ENCODE measurements at places on chromosomes 4 and X.

- DNase-seq: no peak
Observed at GRCh38 chr4:139908636-139909437, 243.2 kb downstream of the MGST2 start.

- DNase-seq: no peak
Observed at GRCh38 chr4:5447755-5448154, 260.6 kb downstream of the EVC2 start.

DNA sequence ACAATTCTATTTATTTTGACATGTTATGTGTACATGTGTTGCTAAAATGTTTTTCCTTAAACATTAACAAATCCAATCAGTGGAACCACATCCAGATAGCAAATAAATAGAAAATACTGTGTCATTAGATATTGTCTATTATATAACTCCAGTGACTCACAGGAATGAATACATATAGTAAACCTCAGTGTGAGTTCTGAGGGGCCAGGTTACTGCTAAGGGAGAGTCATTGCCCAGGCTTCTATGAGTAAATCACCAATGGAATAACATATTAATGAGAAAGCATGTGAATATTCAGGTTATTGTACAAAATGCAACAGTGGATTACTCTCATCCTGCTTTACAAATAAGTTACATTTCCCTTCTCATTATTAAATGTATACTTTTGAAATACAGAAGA lies 27.2 kb downstream of the TACR3 start:
- no peak for DNase-seq

DNA sequence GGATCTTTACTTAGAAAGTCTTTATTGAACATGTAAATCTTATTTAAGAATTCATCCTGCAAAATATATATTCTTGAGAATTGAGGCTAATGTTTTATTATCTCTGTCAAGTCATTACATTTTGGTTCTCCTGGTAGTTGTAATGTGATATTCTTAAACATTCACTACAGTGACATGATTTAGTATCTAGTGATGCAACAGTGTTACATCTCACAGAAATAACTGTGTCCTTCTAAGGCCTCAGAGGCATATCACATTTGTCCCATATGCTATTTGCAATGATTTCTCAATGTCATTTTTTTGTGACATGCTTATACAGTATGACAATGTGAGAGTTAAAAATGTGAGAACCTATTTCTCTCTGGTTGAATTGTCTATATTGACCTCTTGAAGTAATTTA lies 34.1 kb downstream of the PRRG1 start:
- DNase-seq: no peak

GRCh38 chr4:16457944-16458343 lies 231.7 kb upstream of the TAPT1 start:
- DNase-seq: no peak

DNA sequence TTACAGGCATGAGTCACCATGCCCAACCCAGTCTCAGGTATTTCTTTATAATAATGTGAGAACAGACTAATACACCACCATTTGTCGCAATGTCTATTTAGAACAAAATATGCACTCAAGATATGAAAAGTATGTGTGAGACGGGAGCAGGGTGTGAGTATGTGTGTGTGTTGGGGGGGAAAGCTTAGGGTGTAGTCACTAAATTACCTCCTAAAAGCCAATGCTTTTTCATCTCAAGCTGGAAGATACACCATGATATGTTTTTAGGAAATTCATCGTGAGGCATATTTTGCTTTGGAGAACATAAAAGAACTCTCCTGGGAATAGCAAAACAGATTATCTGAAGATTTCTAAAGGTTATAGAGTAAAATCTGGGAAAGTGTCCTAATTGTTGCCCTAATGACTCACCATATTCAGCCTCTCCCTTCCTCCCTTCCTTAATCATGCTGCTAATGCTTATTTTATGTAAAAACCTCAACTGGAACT lies 262.7 kb downstream of the PDHA2 start:
- DNase-seq: no peak

- DNase-seq: no peak
Observed at GRCh38 chr4:22573198-22573597, 57.3 kb upstream of the ADGRA3 start.

Measured in activated CD4-positive, CD25-positive, alpha-beta regulatory T cell treated with anti-CD3 and anti-CD28 coated beads, Interleukin-2, amount 50 U/mL, for 16 hours (primary cell).